ENCODE measurements at places on chromosomes 7 and 10.

DNA sequence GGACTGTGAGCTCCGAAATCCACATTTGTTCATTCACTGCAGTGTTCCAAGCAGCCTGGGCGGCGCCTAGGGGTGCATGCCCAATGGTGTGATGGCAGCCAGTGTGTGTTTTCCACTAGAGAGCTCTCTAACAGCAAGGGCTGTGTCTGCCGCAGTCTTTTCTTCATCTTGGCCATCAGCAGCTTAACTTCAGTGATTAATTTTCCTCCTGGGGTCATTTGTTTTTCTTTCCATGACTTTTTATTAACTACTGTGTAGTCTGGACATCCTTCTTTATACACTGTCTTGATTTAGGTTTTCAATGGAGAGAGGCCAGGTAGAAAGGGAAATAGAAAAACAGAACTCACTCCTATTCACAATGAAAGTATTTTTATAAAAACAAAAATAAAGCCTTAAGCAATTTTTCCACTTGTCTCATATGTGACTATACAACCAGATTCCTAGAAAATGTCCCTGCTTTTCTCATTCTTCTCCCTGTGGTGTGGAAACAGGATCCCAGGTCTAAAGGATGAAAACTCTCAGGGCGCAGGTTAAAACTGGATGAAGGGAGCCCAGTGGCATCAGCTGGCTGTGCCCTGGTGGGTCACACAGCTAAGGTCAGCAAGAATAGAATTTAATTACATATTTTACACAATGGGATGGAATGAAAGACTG, 176.8 kb downstream of the PKD1L1 start:
- no peak for DNase-seq

- DNase-seq = no peak
Observed at GRCh38 chr7:6482307-6482706, 34.6 kb upstream of the DAGLB start.

DNA sequence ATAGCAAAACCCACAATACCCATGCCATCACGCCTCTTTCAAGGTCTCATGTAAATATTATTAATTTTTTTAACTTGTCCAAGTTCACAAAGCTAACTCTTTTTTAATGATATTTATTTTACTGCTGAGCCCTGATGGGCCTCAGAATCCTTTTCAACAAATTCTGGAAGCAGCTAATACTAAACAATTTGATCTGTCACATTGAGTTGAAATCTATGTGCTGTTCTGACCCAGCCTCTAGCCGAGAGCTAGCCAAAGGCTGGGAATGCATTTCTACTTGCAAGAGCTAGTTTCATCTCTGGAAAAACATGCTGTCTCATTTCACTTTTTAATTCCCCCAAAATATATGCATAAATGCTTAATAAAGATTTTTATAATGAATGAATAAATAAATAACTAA, 47.9 kb downstream of the TFAM start:
- DNase-seq = no peak

GRCh38 chr7:112430649-112431048, 19.6 kb upstream of the IFRD1 start:
- DNase-seq = no peak

GRCh38 chr10:75508814-75509306, 77.4 kb downstream of the LRMDA start:
- no peak for DNase-seq

DNA sequence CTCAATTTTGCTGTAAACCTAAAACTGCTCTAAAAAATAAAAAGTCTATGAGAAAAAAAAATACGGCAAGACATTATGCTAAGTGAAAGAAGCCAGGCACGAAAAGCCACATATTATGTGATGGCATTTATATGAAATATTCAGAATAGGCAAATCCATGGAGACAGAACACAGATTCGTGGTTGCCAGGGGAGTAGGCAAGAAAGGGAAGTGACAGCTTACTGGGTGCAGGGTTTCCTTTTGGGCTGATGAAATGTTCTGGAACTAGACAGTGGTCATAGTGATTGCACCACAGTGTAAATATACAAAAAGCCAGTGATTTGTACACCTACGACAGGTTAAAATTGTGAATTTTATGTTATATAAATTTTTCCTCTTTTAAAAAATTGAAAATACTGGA, 41.3 kb upstream of the GLI3 start:
- DNase-seq = no peak

- DNase-seq = no peak
Observed at GRCh38 chr7:159062569-159062968, 82.1 kb downstream of the VIPR2 start.

DNA sequence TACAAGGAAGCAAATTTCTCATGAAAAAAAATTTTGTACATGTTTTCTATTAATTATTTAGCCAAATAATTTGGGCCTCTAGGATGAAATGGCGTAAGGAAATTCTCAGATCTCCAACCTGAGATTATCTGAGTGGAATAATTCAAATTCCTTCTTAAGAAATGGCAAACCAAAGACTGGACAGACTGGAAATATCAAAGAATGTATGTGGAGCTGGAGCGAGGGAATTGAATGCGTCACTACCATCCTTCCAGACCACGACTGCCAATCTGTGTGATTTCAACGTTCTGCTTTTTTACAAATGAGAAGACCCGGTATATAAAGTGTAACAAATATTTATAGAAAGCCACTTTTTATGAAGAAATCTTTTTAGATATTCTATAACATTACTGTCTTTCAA, 12.4 kb upstream of the BLNK start:
- no peak for DNase-seq
